ENCODE measurements at places on chromosomes 13 and 19.

GRCh38 chr13:44809190-44809589, 180.1 kb downstream of the NUFIP1 start:
- no peak for DNase-seq

DNA sequence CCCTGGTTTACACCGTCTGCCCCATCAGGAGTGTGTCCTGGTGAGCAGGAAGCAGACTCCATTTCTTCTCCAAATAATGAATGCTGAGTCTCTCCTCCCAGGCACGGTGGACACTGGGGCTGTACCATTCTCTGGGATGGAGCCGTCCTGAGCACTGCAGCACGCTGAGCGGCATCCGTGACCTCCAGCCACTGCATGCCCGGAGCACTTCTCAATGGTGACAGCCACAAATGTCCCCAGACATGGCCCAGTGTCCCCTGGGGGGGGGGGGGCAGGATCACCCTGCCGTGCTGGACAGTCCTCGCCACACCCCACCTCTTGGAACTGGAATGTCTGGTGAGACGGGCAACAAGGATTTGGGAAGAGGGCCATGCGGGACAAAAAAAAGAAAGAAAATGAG, 37.4 kb downstream of the GNG7 start:
- DNase-seq: no peak

DNA sequence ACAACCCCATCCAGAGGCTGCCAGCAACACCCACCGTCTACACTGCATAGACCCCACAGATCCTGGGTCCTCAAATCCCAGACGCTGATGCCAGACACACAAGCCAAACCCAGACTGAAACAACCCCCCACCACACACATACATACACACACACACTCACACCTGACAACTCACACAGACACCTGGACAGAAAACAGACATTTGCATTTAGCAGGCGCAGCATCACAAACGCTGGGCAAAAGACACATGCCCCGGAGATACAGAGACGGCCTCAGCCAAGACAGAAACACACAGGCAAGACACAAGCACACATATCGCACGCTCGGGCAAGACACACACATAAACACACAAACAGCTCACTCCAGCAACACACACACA, 1.3 kb downstream of the BBC3 start:
- DNase-seq: no peak

DNA sequence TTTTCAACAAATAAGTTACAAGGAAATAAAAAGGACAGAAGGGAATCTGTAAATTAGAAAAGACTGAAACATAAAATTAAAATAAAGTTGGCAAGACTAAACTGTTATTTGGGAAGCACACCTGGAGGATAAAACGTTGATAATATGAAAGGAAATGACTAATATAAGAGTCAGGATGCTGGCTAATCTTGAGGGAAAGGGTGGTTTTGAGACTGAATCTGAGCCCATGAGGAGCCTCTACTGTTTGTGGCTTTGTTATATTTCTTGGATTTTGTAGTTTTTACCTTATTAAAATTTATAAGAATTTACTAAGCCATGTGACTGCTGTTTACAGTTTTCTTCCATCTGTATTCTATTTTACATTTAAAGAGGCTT, 718.0 kb upstream of the SPRY2 start:
- no peak for DNase-seq

DNA sequence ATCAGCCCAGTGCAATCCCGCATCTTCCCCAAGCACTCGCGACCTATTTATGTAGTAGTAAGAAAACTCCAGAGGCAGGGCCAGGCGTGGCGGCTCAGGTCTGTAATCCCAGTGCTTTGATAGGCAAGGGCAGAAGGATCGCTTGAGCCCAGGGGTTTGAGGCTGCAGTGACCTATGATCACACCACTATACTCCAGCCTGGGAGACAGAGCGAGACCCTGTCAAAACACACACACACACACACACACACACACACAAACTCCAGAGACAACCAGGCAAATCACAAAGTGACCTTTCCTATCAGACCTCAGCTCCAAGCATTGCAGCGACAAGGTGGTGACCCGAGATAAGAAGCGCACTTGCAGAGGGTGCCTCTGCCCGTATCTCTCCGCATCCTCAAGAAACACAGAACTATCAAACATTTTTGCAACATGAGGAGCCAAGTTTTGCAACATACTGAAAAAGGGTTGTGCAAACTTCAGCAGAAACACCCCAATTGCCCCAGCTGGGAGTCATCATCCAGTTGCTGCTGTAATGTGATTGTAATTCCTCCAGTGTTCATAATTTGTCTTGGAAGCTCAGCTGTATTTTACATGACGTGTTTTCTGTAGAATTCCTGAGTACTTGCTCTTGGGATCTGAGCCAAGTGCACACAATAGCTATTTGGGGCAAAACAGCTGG, 8.7 kb upstream of the KLF2 start:
- peak; percentile 95 for DNase-seq

DNA sequence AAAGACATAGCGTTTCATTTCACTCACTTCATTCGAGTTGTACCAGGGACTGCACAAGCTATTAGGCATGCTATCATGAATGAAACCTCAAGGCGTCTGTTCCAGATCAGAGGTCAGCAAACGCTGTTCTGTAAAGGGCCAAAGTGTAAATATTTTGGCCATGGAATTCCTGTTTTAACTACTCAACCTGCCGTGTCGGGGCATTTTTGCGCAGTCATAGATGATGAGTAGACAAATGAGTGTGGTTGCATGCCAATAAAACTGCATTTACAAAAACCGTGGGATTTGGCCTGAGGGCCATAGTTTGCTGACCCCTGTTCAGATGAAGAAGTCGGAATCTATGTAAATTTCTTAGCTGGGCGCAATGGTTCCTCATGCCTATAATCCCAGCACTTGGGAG, 6.5 kb downstream of the INSR start:
- DNase-seq: no peak

- no peak for DNase-seq
These were observed 34.8 kb upstream of the C1QTNF9 start for GRCh38 chr13:24274452-24275021.

DNA sequence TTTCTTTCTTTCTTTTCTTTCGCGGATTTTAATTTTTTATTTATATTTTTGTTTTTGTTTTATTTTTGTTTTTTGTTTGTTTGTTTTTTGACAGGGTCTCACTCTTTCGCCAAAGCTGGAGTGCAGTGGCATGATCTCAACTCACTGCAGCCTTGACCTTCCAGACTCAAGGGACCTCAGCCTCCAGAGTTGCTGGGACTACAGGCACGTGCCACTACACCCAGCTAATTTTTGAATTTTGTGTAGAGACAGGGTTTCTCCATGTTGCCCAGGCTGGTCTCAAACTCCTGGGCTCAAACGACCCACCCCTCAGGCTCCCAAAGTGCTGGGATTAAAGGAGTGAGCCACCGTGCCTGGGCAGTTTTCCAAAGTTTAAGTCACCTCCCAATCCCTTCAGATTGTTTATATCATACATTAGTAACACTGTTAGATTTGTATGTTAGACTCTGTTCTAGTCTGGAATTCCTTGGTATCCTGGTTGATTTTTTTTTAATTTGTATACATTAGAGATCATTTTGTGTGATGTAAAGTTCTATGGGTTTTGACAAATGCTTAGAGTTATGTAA, 597.3 kb downstream of the DCT start:
- no peak for DNase-seq

DNA sequence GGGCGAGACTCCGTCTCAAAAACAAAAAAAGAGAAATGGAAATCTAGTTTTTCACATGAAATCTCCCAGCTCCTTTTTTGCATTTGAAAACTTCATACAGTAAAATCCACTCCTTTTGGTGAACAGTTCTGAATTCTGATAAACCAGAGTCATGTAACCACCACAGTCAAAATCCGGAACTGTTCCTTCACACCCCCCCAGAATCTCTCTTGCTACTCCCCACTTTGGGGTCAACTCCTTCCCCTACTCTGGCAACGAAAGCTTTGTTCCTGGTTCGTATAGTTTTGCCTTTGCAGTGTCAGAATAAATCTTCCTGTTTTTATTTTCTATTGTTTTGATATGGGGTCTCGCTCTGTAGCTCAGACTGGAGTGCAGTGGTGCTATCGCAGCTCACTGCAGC, 23.7 kb downstream of the RCN3 start:
- no peak for DNase-seq

- peak; percentile 27 for DNase-seq
These were observed 447.4 kb downstream of the COG6 start for GRCh38 chr13:40102854-40103253.

GRCh38 chr19:907183-907853, 5.7 kb downstream of the R3HDM4 start:
- no peak for DNase-seq

GRCh38 chr19:4524808-4525562, 6.7 kb upstream of the PLIN4 start:
- peak; percentile 65 for DNase-seq

- DNase-seq: no peak
These were observed 315.9 kb downstream of the ATP8A2 start for GRCh38 chr13:25687471-25688225.

Data from foreskin fibroblast (primary cell).